ENCODE measurements at places on chromosomes 4 and X.

- no peak for DNase-seq
Observed at GRCh38 chr4:40525752-40526598, 103.7 kb downstream of the RBM47 start.

- DNase-seq = no peak
Observed at GRCh38 chr4:132557660-132558059, 591.4 kb upstream of the PCDH10 start.

- DNase-seq = no peak
Observed at GRCh38 chrX:31604629-31605221, 532.9 kb upstream of the FTHL17 start.

DNA sequence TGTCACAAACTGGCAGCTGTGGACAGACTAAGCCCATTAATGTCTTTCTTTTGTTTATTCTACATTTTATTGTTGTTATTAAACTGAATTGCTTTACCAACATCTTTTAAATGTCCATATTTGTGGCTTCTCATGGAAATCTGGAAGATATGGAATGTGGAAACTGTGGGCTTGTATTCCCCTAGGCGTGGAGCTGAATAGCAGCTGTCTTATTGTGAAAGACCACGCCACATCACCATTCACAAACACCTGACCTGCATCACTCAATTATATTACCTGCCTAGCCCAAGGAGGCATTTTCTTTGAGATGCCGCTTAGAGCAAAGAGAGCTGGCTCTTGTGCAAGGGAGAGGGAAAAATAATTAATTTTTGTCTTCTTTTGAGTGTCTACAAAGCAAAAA lies 96.9 kb upstream of the GPRIN3 start:
- no peak for DNase-seq

GRCh38 chr4:168800926-168801325 lies 209.1 kb downstream of the CBR4 start:
- DNase-seq = no peak

GRCh38 chrX:15059474-15059873 lies 186.3 kb downstream of the MOSPD2 start:
- no peak for DNase-seq

DNA sequence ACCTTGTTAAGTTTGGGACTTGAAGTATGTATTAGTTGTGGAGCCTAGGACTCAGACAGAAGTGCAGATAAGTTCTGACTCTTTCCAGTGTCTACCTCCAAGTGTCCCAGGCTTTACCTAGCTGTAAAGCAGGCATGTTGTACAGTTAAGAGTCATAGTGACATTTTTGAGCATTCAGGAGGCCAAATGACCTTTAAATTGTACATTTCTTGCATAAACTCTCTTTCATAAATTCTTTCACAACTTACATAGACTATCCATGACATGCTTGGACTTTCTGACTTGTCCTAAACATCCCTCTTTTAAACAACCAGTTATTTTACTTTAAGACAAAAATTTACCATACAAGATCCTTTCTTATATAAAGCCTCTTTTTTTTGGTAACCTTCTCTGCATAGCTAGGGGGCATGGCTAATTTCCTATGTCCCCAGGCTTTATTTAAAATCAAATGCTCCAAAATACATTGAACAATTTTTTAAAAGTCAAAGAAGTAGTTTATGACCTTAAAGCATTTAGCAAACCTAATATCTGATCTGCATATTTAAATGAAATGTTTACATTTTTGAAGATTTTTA lies 40.1 kb upstream of the UGT8 start:
- DNase-seq = no peak

DNA sequence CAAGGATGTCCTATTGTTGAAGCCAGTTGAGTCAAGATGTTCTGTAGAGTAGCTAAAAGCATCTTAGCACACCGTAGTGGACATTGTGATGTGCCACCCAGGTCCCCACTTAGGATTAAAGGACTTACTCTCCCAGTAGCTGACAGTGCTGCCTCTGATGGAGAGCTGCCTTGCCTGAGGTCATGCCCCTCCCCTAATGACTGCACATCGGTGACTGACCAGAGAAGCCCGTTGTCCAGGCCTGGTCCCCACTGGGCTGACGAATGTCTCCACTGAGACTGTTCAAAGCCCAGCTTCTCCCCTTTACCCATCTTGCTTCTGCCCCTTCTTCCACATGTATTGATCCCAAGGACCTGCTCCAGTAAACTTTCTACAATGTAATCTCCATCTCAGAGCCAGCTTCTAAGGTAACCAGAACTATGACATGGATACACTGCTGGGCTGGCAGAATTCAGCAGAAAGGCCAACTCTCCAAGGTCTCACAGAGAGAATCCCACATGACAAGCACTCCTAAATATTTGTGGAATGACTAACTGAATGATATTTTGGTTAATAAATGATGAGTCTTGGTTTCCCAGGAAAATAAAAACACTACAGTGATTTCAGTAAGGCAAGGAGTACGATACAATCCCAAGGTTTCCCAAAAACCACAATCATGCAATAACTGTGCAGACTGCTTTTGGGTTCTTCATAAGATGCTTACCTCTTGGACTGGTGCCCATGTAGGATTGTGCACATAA lies 82.4 kb upstream of the TMEM150C start:
- DNase-seq = no peak

GRCh38 chr4:162707962-162708361 lies 458.7 kb downstream of the NAF1 start:
- DNase-seq = no peak

GRCh38 chr4:152301381-152301780 lies 234.5 kb downstream of the FBXW7 start:
- DNase-seq = no peak

DNA sequence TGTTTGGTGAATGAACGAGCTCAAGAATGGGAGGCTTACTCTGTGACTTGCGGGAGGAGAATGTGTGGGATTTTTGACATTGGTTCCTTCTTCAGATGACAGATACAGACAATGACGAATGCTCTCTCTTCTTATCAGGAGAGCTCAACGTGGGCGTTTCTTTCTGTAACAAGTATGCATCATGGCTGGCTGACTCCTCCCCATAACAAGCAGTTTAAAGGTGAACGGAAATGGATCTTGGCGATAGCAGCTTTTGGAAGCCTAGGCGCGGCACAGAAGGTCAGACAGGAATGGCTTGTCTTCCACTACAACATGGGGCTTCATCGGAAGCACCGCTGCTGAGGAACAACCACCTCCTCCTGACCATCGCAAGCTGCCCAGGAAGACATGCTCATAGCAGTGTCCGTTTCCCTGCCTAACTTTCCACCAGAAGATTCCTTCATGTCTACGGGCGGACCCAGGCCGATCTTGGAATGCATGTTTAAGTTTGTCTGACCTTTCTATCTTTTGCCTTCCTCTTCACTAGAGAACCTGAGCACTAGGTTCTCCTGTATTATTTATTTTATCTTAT lies 18.3 kb upstream of the ACSL1 start:
- no peak for DNase-seq

DNA sequence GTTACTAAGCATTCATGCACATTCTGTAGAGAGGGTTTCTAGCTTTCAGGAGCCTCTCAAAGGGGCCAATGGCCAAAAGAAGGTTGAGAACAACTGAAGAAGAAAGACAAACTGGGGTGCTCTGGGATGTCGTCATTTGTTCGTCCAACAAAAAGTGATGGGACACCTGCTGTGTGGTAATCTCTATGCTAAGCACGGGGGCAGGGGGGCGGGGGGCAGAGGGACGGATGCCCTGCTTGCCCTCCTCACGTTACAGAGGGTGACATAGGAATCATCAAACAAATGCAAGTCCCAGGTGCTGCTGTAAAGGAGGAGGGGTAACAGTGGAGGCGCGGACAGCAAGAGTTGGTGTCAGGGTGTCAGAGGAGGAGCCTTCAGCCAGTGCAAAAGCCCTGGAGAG lies 12.8 kb upstream of the CRMP1 start:
- no peak for DNase-seq

- no peak for DNase-seq
Observed at GRCh38 chrX:116872931-116873330, 410.2 kb upstream of the CT83 start.

DNA sequence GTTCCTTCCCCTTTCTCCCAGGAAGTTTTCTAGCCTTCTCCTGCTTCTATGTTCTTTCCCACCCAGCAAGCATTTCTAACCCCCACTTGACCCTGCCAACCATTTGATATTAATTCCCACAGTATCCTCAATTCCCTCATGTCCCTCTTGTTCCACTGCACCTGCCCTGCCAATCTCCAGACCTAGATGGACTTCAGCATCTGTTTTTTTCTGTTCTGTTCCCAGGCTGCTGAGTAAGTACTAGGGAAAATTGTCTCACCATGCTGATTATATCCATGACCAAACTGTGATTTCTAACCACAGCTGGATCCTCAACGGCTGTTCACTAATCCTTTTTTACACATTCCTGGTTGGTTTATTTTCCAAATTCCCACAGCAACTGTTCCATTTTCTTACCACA lies 37.7 kb downstream of the CLCN5 start:
- DNase-seq = no peak

Data from kidney (tissue), 22 donors.